ENCODE measurements at places on chromosomes 6 and 20.

DNA sequence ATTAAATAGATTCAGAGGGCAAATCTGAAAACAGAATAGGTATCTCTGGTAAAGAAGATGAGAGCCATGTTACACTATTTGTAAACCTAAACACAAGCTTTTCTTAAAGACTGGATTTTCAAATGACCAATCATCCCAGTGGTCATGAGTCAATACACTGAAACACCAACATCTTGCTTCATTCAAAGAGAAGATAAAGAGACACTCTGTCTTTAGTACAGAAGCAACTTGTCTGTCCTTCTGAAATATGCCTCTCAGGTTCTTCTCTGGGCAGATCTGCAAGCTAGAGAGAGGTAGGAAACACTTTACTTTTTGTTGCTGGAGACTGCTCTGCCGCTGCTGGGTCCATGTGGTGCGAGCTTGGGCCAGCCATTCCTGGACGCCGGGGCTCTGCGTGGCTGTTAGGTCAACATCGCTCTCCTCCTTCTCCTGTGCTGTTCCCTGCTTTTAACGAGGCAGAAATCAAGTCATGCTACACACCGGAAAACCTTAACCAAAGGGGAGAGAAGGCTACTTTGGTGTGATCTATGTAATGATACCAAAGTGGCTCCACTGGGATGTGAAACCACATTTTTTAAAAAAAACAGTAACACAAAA is 368.2 kb downstream of the SYNE1 start:
- no peak for DNase-seq

DNA sequence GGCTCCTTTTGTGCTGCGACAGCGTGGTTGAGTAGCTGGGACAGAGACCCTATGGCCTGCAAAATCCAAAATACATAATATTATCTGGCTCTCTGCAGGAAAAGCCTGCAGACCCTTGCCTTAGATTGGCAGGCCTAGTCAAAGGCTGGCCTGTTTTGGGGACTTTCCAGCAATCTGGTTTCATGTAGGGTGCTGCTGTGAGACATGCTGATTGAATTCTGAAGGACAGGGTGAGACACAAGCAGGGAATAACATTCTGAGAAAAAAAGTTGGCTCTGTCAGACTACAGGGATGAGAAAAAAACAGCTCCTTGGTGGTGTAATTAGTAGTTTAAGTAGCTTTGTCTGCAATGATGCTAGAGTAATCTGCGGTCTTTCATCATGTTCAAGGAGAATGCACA is 402.7 kb upstream of the AGPAT4 start:
- DNase-seq, result no peak

- no peak for DNase-seq
These were observed 609.3 kb upstream of the IMPG1 start for GRCh38 chr6:76681781-76682180.

DNA sequence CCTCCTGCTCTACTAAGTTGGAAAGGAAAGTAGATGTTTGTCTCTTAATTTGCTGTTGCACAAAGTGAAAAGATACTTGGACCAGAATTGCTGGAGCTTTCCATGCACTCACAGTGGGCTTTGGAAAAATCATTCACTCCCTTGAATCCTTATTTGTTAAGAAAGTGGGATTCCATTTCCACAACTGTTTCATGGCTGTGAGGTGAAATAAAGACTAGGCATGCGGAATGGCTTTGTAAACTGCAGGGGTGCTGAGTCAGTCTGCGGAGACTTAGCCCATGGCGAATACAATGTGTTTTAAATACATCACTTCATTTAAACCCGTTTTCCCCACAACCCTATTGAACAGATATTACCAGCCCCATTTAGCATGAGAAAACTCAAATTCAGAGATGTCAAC is 36.8 kb upstream of the CLDN20 start:
- no peak for DNase-seq

GRCh38 chr20:19786311-19786710 is 28.3 kb downstream of the RIN2 start:
- DNase-seq, result no peak

- DNase-seq, result no peak
These were observed 10.2 kb upstream of the DEFB113 start for GRCh38 chr6:49979584-49979983.

- DNase-seq, result no peak
These were observed 175.5 kb downstream of the EPM2A start for GRCh38 chr6:145559836-145560235.

- DNase-seq, result no peak
These were observed 274.5 kb downstream of the ALDH8A1 start for GRCh38 chr6:134675110-134676054.

DNA sequence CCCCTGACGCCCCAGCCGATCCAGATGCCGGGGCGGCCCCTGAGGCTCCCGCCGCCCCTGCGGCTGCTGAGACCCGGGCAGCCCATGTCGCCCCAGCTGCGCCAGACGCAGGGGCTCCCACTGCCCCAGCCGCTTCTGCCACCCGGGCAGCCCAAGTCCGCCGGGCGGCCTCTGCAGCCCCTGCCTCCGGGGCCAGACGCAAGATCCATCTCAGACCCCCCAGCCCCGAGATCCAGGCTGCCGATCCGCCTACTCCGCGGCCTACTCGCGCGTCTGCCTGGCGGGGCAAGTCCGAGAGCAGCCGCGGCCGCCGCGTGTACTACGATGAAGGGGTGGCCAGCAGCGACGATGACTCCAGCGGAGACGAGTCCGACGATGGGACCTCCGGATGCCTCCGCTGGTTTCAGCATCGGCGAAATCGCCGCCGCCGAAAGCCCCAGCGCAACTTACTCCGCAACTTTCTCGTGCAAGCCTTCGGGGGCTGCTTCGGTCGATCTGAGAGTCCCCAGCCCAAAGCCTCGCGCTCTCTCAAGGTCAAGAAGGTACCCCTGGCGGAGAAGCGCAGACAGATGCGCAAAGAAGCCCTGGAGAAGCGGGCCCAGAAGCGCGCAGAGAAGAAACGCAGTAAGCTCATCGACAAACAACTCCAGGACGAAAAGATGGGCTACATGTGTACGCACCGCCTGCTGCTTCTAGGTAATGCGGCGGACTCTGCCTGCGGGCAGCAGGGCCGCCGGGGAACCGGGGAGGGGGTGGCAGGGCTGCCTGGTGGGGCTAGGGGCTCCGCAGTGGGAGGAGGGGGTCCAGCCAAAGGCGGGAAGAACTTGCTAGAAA is 2.3 kb downstream of the GNAS start:
- DNase-seq, result no peak

- no peak for DNase-seq
These were observed 133.0 kb downstream of the GPX5 start for GRCh38 chr6:28658475-28659249.

GRCh38 chr6:77502981-77503380 is 39.7 kb upstream of the HTR1B start:
- no peak for DNase-seq

- DNase-seq, result no peak
These were observed at the start of gene ADAM33 for GRCh38 chr20:3681931-3682781. TSS of gene ADAM33 (minus strand) at chr20:3682010. CDS start at chr20:3682004, 6 bp downstream.

DNA sequence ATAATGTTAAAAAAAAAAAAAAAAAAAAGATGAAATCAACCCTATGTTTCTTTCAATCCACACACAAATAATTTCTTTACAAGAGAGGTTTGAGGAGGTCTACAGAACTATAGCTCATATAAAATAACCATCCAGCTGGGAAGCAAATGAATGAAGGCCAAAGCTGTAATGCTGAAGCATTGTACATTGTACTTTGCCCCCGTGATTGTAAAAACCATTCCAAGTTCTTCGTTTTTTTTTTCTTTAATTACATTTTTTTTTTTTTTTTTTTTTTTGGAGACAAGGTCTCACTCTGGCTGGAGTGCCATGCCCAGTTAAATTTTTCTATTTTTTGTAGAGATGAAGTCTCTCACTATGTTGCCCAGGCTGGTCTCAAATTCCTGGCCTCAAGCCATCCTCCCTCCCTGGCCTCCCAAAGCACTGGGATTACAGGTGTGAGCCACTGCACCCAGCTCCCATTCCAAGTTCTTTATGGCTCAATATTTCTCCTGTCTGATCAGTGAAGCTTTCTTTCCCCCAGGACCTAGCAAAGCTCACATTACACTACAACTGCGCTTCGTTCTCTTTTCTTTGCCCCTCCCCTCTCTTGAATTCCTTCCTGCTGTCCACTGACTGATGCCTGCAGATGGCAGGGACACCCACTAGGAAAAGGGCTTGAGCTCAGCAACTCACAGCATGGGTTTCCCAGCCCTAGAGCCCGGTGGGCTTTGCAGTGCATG is 53.0 kb upstream of the NOP56 start:
- DNase-seq, result no peak

Measured in WERI-Rb-1 (cell line).